ENCODE measurements at places on chromosomes 1 and 21. TPM values are rescaled to one million over a fixed set of nuclear protein-coding genes. Genes with fewer than 3 reads are reported as not detected.

Gene TFAP2E
- 1.1 TPM for total RNA-seq

Gene CD1B
- not detected for total RNA-seq

DNA sequence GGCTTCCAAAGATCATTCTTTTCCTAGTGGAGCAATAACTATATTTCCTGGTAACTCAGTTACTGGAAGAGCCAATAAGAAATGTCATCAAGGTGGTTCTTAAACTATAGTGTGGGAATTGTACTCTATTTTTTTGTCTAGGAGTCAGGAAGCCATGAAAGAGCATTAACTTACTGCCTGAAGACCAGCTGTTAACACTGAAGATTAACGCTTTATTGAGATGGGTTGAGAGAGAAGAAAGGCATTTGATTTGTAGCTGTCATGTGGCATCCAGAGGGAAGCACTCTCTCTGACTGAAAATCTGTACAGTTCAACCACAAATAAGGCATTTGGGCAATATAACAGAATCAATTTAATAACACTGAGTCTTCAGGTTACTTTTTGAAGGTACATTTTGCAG is 76.0 kb downstream of the DNM3 start:
- no peak for DNase-seq

Gene HRNR
- not detected for total RNA-seq
